Posterior vena cava (tissue), 2 donors: ENCODE measurements at places on chromosomes 7 and 10. TPM values are rescaled to one million over a fixed set of nuclear protein-coding genes. Genes with fewer than 3 reads are reported as not detected.

The PYROXD2 gene
- 7.0 TPM for total RNA-seq

DNA sequence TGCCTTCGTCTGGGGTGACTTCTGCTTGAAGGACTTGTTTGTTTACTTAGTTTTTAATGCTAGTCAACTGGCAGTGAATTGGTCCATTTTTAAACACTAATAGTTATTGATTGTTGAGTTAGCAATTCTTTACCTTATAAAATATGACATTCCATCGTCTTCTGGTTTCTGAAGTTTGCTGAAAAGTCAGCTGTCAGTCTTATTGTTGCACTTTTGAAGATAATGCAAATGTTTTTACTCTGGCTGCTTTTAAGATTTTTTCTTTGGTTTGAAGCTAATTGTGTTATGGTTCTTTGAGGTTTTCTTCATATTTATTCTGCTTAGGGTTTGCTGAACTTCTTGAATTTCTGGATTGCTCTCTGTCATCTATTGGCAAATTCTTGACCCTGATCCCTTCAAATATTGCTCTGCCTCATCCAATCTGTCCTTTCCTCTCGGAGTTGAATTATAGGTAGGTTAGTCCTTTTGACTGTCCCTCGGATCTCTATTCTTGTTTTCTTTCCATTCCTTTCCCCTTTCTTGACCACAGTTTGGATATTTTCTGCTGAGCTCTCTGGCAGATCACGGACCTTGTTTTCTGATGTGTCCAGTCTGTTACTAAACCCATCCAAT is 24.2 kb downstream of the MGMT start:
- no peak for DNase-seq

- DNase-seq: no peak
These were observed 273.4 kb downstream of the DIP2C start for GRCh38 chr10:416091-416515.

The AMPH gene
- 7.3 TPM for total RNA-seq

The TOMM7 gene
- 235 TPM for total RNA-seq

The GHRHR gene
- total RNA-seq: 1.2 TPM

GRCh38 chr7:39615350-39615975 is 7.9 kb upstream of the RALA start:
- no peak for DNase-seq

The GPNMB gene
- 190 TPM for total RNA-seq

The OGDHL gene
- not detected for total RNA-seq
